ENCODE measurements at places on chromosomes 2 and 18.

DNA sequence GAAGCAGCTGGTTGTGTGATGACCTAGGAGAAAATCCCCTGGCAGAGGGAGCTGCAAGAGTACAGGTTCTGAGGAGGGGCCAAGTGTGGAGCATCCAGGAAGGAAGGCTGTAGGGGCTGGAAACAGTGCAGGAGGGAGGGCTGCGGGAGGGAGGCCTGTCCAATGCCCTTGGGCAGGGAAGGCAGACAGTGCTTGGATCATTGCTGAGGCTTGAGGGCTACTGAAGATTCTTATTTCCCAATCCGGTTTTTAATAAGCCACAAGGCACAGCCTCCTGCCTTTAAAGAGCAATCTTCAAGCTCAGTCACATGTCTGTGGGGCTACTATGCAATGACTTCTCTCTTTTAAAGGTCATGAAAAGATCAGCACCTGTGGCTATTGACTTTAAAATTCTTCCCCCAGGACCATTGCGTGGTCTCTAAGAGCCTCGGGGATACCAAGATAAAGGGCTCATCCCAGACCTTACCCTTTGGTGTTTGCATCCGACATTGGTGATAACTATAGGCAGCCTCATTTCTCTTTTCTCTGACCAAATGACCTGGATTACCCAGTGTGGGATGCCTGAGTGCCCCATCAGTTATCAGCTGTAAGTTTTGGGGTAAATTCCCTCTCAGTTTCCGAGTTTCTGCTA is 149.6 kb downstream of the DOCK10 start:
- DNase-seq, result no peak

- DNase-seq, result peak; percentile 94
Measured at GRCh38 chr2:113173542-113174375, at the start of gene PSD4. TSS of gene PSD4 (plus strand) at chr2:113173971. CDS start at chr2:113182457, 8,486 bp downstream.

DNA sequence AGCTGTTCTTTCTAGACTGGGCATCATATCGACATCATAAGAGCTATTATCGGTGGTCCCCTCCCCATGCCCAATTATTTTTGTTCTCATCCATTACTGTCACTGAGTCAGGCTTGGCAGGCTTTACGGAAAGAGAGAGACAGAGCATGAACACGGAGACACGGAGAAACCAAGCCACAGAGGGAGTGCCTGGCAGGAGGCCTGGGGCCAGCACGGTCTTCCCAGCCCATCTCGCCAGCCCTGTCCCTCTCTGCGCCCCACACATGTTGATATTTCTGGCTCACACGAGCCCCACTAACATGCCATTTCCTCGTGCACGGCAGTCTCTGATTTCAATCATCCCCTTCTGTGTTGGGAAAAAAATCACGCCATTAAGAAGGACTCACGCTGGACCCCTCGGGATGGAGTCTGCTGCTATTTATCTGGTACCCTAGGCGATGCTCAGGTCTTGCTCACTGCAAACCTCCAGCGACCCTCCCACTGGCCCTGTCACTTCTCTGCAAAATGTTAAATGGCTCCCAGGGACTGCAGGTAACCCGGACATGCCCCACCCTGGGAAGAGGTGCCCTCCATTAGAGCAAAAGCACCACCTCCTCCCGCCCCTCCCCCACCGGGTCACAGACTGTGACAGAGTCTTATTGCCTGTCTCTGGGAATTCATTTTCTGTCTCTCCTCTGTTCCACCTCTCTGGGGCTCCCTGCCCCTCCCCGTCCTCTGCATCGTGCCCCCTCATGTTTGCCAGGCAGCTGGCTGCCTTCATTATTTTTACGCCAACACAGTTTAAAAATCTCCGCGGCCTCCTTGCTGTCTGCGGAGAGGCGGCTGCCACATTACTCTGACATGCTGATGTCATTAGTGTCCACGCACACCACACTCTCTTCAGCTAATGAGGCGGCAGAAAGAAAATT is 40.1 kb upstream of the GBX2 start:
- no peak for DNase-seq

GRCh38 chr2:168611896-168612650 is 156.0 kb downstream of the CERS6 start:
- no peak for DNase-seq

DNA sequence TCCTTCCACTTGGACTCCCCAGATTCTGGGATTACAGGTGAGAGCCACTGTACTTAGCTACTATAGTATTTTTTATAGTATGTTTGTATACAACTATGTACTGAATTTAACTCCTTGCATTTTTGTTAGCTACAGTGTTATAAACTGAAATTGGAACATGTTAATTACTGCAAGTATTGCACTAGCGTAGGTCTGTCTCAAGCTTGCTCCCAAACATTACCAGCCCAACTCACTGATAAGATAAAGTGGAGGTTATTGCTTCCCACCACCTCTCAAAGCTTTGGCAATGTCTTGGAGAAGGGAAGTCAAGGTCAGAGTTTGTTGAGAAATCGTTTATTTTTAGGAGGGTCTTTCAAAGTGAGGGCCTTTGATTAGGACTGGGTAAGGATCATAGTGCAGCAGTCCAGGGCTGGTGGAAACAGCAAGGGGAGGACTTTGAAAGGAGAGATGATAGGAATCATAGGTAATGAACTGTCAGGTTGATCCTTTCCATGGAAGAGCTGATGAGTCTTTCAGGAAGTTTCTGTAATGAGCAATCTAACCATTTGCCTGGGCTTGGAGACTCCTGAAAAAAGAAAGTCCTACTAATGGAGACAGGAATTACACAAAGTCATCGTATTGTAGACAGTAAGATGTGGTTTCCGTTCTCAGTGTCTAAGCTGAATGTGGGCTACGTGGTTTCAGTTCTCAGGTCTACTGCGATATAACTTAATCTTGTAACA is 257.1 kb downstream of the MYO3B start:
- peak; percentile 8 for DNase-seq

DNA sequence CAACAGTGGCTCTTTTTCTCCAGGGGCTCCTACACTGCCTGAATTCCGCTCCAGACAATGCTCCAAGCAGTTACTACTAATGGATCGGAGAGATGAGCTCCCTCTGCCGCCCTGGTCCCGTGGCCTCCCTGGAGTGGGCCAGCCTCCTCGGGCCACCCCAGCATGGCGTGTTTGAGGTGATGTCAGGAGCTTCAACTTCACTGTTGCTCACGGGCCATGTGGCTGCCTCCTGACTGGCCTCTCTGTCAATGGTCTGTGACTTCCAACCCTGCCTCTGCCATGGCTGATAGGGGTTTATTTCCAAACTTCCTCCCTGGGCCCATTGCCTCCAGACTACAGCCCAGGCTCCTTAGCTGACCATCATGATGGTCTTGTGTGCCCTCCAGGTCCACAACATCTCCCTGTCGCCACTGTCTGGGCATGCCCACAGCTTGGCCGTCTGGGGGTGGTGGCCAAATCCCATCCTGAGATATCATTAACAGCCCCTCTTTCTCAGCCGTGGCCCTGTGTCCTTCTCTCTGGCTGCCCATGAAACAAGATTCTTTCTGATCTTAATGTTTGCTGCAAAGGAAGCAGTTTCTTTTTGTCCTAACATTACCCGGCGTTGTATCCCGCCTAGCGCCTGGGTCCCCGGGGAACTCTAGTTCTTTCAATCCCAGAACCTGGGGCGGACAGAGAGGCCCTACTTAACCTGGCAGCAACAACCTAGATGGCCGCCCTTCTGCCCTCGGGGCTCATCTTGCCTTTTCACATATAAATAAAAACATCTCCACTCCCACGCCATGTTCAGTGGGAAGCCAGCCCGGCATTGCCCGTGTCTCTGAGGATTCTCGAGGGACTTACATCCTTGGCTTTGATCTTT is 38.1 kb downstream of the ATOH8 start:
- DNase-seq, result no peak

DNA sequence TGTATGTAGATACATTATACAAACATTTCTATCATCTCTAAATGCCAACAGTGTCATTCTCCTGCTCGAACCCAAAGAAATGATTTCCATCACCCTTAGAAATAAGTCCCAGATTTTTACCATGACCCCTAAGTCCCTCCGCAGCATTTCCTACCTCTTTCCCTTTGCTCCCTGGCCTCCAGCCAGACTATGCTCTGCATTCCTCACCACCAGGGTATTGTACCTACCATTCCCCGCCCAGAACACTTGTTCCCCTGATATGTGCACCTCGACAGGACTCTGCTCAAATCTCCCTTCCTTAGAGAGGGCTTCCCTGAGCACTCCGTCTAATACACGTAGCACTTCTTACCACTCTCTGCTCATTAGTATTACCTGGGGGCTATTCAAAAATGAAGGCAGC is 630.2 kb downstream of the ARHGAP15 start:
- DNase-seq, result no peak

GRCh38 chr2:216478151-216478550 is 20.5 kb upstream of the RPL37A start:
- no peak for DNase-seq

DNA sequence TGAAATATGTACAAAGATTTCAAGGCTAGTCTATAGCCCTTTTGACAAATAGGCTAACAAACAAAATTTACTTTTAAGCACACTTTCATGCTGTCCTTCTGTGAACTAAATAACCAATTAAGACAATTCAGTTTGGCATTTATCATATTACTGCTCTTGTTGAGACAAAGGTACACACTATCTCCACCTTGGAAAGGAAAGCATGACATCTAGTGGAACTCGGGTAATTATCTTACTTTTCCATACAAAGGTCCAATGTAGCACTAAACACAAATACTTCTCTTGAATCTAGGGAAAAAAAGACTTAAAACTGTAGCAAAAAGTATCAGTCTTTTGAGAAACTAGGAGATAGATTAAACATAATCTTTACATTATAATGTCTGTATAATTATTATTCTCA is 125.0 kb upstream of the CD226 start:
- DNase-seq, result no peak

DNA sequence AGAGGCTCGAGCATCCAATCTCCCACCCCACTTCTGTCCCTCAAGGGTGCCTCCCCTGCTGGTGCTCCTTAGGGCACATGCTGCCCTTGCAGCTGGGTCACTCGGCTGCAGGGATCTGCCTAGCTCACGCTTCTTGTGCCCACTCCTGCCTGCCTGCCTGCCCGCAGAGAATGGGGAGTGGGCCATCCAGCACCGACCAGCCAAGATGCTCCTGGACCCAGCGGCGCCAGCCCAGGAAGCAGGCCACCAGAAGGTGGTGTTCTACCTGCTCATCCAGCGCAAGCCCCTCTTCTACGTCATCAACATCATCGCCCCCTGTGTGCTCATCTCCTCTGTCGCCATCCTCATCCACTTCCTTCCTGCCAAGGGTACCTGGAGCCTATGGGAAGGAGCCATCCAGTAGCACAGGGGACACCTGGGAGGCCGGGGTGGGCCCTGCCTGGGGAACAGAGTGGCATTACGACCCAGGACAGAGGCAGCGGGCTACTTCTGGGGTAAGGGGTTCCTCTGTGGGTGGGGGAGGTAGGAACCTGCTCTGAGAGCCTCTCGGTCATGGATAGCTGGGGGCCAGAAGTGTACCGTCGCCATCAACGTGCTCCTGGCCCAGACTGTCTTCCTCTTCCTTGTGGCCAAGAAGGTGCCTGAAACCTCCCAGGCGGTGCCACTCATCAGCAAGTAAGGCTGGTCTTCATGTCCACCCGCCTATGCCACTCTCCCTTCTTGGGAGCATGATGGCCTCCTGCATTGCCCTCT is 3.4 kb downstream of the CHRNG start:
- no peak for DNase-seq

DNA sequence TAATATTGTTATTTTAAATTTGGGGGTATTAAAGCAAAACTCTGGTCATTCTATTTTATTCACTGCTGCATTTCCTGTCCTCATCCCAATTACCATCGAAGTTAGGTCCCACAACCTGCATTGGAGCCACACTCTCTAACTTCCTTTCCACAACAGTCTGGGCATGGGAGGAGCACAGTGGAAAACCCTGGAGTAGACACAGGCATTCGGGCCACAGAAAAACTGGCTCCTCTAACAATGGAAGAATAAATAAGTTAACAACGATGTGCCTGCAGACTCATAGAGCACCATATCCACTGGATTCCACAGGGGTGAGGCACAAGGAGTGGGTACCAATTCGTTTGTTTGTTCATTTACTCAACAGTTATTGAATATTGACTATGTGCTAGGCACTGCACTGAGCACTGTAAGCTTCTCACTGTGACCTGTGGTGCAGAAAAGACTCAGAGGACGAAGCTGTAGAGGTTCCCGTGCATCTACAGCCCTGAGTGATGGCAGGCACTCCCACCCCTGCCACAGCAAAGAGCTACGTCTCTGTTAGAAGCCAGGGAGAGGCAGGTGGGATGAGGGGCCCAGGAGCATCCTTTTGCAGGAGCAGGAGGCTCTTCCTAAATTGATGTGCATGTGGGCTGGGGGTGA is 154.2 kb upstream of the PGAP1 start:
- no peak for DNase-seq

GRCh38 chr2:19868701-19869580 is 32.8 kb downstream of the TTC32 start:
- DNase-seq, result peak; percentile 68

GRCh38 chr2:212915121-212915782 is 236.2 kb downstream of the IKZF2 start:
- no peak for DNase-seq

DNA sequence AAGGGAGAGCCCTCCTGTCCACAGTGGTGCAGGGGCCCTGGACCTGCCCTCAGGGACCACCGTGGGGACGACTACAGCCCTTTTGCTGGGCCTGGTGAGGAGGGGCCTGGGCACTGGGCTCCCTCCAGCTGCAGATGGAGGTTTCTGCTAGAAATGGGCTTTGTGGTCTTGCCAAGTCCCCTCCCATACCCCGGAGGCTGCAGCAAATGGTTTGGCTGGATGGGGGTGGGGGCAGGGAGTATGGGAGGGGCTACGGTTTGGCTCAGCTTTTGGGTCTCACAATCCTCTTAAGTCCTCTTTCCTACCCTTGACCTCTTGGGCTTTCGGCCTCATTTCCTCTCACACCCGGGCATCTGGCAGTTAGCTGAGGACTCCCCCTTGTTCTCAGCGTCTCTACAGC is 21.7 kb downstream of the TET3 start:
- DNase-seq, result no peak

DNA sequence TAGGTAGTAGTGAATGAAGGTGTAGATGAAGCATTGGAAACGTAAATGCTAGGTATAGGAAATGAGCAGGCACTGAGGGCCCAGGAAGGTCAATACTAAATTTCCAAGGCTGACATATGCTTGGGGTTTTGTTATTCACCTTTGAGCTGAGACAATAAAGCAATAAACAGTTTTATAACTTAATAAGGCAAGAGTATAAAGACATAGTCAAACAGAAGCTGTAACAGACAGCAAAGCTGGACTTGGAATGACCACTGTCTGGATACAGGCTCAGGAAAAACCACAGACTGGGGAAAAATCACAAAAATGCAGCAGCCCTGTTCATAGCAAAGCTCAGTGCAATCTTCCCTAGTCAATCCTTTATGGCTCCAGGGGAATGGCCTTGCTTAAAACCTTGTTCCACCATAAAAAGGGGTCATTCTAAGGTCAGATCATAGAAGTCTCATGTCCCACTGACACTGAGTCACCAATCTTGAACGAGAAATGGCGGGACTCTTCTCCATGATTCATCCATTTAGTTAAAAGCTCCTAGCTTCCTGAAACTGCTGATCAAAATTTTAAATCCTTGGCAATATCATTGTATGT is 493.3 kb downstream of the CMPK2 start:
- no peak for DNase-seq

DNA sequence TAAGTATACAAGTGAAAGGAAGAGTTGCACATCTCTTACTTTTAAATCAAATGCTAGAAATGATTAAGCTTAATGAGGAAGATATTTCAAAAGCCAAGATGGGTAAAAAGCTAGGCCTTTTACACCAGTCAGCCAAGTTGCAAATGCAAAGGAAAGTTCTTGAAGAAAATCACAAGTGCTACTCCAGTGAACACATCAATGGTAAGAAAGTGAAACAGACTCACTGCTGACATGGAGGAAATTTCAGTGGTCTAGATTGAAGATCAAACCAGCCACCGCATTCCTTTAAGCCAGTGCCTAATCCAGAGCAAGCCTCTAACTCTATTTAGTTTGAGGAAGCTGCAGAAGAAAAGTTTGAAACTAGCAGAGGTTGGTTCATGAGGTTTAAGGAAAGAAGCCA is 79.1 kb downstream of the RBBP8 start:
- no peak for DNase-seq

Data from CD4-positive, alpha-beta memory T cell (primary cell).